Aortic smooth muscle cell (primary cell): ENCODE measurements at places on chromosomes 3 and 15. TPM values are rescaled to one million over a fixed set of nuclear protein-coding genes. Genes with fewer than 3 reads are reported as not detected.

ARGFX gene
- total RNA-seq: not detected in 2 replicates

MLF1 gene
- total RNA-seq: 5.4 and 6.7 TPM in 2 replicates

AMIGO3 gene
- not detected in 2 replicates for total RNA-seq

FETUB gene
- total RNA-seq: not detected in 2 replicates

OXTR gene
- 0.37 and 0.79 TPM in 2 replicates for total RNA-seq

VILL gene
- total RNA-seq: 5.8 and 6.7 TPM in 2 replicates

XPC gene
- 37.0 and 41.4 TPM in 2 replicates for total RNA-seq

THRB gene
- 2.8 and 4.5 TPM in 2 replicates for total RNA-seq

RYR3 gene
- total RNA-seq: 0.13 TPM in 1 of 2 replicates, not detected in the other

FMN1 gene
- 0.12 and 0.13 TPM in 2 replicates for total RNA-seq

CPNE4 gene
- total RNA-seq: not detected in 2 replicates

MOBP gene
- total RNA-seq: not detected in 2 replicates

TMC3 gene
- total RNA-seq: not detected in 2 replicates

SATB1 gene
- total RNA-seq: 32.4 and 32.6 TPM in 2 replicates

RARB gene
- 1.2 and 6.9 TPM in 2 replicates for total RNA-seq

ERICH6 gene
- 0.06 and 0.13 TPM in 2 replicates for total RNA-seq

CLDN18 gene
- total RNA-seq: not detected in 2 replicates

DUOXA2 gene
- not detected in 2 replicates for total RNA-seq

PRKAR2A gene
- 25.8 and 30.6 TPM in 2 replicates for total RNA-seq

TEX9 gene
- total RNA-seq: 4.2 and 6.2 TPM in 2 replicates

TP63 gene
- total RNA-seq: 0.12 and 0.53 TPM in 2 replicates

VIPR1 gene
- total RNA-seq: 0.26 and 1.4 TPM in 2 replicates

PAK2 gene
- total RNA-seq: 38.0 and 68.6 TPM in 2 replicates

FGF12 gene
- 0.12 and 0.13 TPM in 2 replicates for total RNA-seq

ZDHHC3 gene
- total RNA-seq: 46.4 and 59.3 TPM in 2 replicates

SEMA5B gene
- 0.53 and 3.6 TPM in 2 replicates for total RNA-seq

FAM219B gene
- total RNA-seq: 38.2 and 38.7 TPM in 2 replicates

GASK1A gene
- total RNA-seq: 0.62 and 0.92 TPM in 2 replicates

DCLK3 gene
- not detected in 2 replicates for total RNA-seq

GALNT15 gene
- total RNA-seq: 2.8 and 11.5 TPM in 2 replicates

GP5 gene
- 0.26 and 0.44 TPM in 2 replicates for total RNA-seq

RLBP1 gene
- not detected in 2 replicates for total RNA-seq

SHF gene
- total RNA-seq: 1.2 and 1.4 TPM in 2 replicates

IL16 gene
- 0.37 and 0.40 TPM in 2 replicates for total RNA-seq

KLF15 gene
- 2.9 and 3.2 TPM in 2 replicates for total RNA-seq

NOX5 gene
- total RNA-seq: 0.13 and 0.19 TPM in 2 replicates

PDE12 gene
- 12.4 and 17.2 TPM in 2 replicates for total RNA-seq

TMIE gene
- 0.06 and 0.13 TPM in 2 replicates for total RNA-seq

SPINK8 gene
- total RNA-seq: not detected in 2 replicates

UNC13C gene
- 0.56 TPM in 1 of 2 replicates, not detected in the other for total RNA-seq

GOLGA6D gene
- not detected in 2 replicates for total RNA-seq

ZMYND10 gene
- total RNA-seq: 1.9 and 2.8 TPM in 2 replicates

PPP1R14D gene
- total RNA-seq: not detected in 2 replicates

CCDC191 gene
- total RNA-seq: 3.2 and 3.9 TPM in 2 replicates

GABRB3 gene
- total RNA-seq: 0.81 and 1.1 TPM in 2 replicates

CCDC9B gene
- total RNA-seq: 102 and 109 TPM in 2 replicates

TIGIT gene
- under 0.01 and 0.13 TPM in 2 replicates for total RNA-seq

SLCO3A1 gene
- 2.4 and 5.6 TPM in 2 replicates for total RNA-seq

CLSTN2 gene
- total RNA-seq: 2.2 and 3.0 TPM in 2 replicates

CFAP161 gene
- total RNA-seq: not detected in 2 replicates
